ENCODE measurements at places on chromosomes 16 and 17. TPM values are rescaled to one million over a fixed set of nuclear protein-coding genes. Genes with fewer than 3 reads are reported as not detected.

Gene RND2
- 28.4 TPM for total RNA-seq

Gene CES3
- under 0.01 TPM for total RNA-seq

Gene DNAAF1
- 6.5 TPM for total RNA-seq

Gene TMEM101
- 28.8 TPM for total RNA-seq

Gene CIBAR2
- 4.8 TPM for total RNA-seq

Gene SLC5A2
- 2.1 TPM for total RNA-seq

Gene PSME3
- total RNA-seq = 55.1 TPM

Data from diencephalon (tissue), 1 donor.